ENCODE measurements at places on chromosomes 12 and 14. TPM values are rescaled to one million over a fixed set of nuclear protein-coding genes. Genes with fewer than 3 reads are reported as not detected.

DNA sequence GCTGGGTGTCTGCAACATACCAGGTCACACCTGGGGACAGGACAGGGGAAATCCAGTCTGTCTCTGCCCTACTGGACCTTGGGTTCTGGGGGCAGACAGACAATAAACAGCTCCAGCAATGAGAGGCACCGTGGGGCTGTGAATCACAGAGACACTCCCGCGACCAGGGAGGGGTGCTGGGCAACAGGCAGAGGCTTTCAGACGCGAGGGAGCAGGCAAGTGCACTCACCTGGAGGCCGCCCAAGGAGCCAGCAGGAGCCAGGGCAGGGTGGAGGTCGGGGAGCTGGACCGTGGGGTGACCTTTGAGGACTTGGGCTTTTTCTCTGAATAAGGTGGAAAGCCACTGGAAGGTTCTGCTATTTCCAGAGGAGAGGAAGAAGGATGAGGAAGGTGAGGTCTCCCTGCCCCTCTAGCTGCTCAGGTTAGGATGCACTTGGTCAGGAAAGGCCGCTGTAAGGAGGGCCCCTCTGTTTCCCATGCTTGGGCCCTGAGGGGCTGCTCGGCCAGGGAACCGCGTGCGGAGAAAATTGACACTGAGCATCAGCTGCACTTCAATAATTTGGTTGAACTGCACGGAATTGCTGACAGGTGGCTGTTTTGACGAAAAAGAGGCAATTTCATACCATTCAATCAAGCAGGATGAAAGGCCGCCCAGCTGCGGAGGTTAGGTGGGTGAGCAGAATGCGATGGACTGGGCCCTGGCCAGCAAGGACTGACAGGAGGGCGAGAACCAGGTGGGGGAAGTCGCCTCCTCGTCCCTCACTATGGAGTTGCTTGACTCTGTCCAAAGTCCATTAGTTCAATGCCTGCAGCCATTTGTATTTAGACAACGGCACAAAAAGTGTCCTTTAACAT is 42.2 kb downstream of the JAG2 start:
- no peak for DNase-seq

DNA sequence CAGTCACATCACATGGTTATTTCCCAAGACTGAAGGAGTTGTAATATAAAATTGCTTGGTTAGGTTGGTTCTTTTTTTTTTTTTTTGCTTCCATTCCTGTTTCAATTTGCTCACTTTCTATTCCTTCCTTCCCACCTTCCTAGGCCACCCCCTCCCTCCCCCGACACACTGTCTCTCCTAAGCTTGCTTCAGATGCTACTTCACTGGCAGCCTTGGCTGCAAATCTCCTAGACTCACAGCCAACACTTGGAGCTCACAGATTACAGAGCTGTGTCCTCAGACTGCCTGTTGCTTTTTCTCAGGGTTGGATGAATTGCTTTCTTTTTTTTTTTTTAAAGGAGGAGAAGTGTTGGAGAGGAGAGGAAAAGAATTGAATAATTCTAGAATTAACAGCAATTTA is 77.3 kb upstream of the GRIN2B start:
- no peak for DNase-seq

GRCh38 chr14:105209646-105210045 is 28.5 kb upstream of the NUDT14 start:
- no peak for DNase-seq

EML5 gene
- total RNA-seq = not detected

ABCC9 gene
- not detected for total RNA-seq
